ENCODE measurements at places on chromosomes 16 and 17.
A peak's percentile ranks its signal among the peaks of the same experiment; 100 is the strongest.

DNA sequence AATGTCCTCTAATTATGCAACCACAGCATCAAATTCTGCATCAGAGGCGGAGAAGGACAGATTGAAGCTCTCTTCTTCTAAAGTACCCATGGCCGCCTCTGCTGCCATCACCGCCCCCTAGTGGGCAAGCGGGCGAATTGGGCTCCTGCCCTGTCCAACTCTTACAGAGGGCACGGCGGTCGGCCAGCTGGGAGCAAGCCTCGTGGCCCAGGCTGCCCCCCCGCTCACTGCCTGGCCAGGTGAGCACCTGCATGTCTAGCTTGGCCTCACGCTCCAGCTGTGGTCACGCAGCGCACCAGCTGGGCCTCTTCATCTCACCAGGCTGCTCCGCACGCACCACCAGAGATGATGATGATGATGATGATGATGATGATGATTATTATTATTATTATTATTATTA, 146.1 kb upstream of the TOM1L1 start:
- peak; percentile 30 for DNase-seq

DNA sequence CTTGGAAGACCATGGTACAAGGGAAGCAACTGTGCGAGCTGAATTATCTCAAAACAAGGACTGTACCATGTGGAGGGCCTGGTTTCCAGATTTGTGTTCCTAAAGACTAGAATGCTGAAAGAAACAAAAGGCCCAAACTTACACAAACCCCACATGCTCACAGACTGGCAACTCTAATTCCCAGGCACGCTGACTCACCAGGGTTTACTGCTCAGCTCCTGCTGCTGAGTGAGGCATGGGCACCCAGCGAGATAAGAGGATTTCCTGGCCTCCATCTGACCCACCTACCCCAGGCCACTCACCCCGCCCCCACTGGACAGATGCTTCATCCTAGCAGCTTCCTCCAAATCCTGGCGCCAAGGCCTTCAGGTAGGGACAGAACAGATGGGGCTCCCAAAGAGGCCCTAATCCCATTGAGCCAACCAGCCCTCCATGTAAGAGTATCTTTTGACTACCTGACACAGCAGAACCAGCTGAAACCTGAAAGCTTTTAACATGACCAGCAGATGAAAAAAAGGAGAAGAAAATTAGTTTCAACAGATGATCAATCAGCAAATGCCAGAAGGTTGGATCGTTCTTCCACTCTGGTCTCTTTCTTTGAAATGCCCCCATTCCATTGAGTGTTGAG, 33.9 kb downstream of the DCUN1D3 start:
- DNase-seq = no peak

- no peak for DNase-seq
Measured at GRCh38 chr17:48756830-48757251, 28.3 kb upstream of the HOXB13 start.

DNA sequence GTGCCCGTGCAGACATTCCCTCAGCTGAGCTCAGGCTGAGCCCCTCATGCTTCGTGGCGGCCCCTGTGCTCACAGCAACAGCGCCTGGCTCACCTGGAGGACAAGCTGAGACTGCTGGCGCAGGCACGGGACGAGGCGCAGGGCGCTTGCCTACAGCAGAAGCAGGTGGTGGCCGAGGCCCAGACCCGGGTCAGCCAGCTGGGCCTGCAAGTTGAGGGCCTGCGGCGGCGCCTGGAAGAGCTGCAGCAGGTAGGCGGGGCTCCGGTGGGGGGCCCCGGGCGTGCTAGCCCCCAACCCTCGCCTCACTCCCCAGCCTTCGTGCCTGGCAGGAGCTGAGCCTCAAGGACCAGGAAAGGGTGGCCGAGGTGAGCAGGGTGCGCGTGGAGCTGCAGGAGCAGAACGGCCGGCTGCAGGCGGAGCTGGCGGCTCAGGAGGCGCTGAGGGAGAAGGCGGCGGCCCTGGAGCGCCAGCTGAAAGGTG, 1.4 kb upstream of the RAC3 start:
- DNase-seq = no peak

- peak; percentile 6 for DNase-seq
Measured at GRCh38 chr16:15482068-15482747, 47.8 kb downstream of the BMERB1 start.
